Posterior vena cava (tissue), 2 donors: ENCODE measurements at places on chromosomes 11 and 22. TPM values are rescaled to one million over a fixed set of nuclear protein-coding genes. Genes with fewer than 3 reads are reported as not detected.
A peak's percentile ranks its signal among the peaks of the same experiment; 100 is the strongest.

The ROBO4 gene
- 19.8 TPM for total RNA-seq

The PDE2A gene
- 33.0 TPM for total RNA-seq

- DNase-seq, result no peak
Observed at GRCh38 chr22:40116496-40117200, 61.1 kb upstream of the TNRC6B start.

The SPON1 gene
- 131 TPM for total RNA-seq

DNA sequence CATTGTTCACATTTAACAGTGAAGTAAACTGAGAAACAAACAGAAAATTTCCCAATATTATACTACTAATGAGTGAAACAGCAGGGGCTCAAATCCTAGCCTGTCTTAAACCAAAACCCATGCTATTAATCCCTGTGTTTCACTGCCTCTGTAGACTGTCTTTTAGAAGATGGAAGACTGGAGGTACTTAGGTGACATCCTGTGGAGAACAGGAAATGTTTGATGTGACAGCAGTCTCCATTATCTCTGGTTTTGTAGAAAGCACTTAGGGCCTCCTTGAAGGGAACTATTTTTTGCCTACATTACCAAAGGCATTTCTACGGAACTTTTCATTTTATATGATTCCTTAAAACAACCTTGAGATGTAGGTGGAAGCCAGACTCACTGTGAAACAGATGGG lies 288.1 kb upstream of the SORL1-AS1 start:
- no peak for DNase-seq

The SCGB1C1 gene
- not detected for total RNA-seq

DNA sequence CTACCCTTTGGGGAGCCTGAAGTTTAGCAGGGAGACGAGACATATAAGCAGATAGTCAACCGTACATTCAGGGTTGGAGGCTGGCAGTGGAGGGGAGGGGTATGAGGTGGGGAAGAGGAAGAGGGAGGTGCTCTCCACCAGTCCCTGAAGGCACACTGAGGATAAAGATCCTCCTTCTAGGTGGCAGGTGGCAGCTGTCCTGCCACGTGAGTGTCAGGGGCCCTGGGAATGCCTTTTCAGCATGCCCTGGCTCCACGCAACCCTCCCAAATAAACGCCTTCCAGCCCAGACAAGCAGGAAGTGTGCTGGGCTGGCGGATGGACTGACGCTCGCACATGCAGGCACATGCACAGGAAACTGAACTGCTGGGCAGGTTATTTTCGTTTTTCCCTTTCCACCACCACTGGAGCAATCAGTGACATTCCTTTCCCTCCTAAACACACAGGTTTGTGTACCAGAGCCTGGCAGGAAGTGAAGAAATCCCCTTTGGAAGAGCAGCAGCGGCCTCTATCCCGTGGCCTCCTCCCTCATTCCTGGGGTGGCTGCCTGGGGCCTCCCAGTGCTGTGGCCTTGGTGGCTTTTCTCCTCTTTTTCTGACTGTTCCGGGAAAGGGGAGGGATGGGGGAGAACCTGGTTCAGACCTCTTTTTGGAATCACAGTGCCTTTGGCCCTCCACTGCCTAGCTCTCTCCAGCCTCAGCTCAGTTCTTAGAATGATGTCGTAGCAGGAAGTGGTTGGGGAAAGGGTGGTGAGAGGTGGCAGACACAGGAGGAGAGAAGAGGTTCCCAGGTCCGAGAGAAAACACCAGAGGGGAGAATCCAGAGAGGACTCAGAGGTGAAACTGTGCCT lies 157.0 kb upstream of the TIMP3 start:
- peak; percentile 86 for DNase-seq

The ME3 gene
- 19.3 TPM for total RNA-seq
